ENCODE measurements at places on chromosomes 7 and 10.

GRCh38 chr10:80492848-80493521 lies 38.9 kb downstream of the TSPAN14 start:
- no peak for DNase-seq

DNA sequence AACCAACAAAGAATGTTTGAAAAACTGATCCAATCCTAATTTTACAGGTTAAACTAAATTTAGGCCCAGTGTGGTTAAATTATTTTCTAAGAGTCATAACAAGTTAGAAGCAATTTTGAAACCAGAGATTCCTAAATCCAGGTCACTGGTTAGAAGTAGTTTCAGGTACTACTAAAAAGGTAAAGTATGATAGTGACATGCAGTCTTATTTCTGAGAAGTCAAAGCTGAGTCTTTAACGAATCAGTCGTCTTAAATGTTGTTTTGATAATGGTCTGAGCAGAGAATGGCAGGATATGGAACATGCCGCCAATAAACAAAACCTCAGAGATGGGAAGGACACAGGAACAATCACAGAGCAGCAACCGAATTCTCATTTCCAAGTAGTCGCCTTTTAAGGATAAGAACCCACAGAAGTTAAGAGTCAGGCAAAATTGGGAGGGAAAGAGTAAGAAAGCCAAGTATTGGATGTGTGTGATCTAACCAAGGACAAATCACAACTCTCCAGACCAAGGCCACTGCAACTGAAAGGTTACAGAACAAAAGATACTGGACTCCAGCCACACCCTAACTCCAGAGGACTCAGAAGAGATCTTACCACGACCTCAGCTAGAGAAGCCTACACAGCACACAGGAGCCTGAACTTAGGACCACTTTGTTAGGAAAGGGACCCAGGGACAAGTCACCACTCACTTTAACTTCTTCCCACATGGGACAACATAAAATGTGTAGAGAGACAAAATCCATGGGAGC lies 19.7 kb downstream of the TMEM243 start:
- no peak for DNase-seq

DNA sequence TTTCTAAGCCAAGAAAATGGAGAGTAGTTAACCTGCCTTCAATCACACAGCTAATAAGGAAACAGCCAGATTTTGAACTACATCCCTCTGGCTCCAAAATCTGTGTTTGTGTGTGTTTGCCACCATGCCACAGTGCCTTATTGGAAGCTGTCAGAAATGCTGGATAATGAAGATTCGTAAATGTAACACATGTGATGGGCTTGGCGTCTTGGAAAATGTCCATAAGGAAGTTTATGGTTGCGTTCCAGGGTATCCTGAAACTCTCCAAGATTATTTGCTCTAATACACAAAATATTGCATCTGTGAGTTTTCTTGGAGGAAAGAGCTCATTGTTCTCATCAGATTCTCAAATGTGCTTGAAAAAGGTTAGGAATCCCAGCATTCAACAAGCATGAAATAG lies 22.7 kb downstream of the MYOF start:
- DNase-seq, result no peak

- DNase-seq, result no peak
Measured at GRCh38 chr7:105621176-105621575, 39.9 kb upstream of the EFCAB10 start.

- DNase-seq, result peak; percentile 39
Measured at GRCh38 chr10:26217396-26218086, 967 bp downstream of the GAD2 start.

- no peak for DNase-seq
Measured at GRCh38 chr10:94002156-94002555, 8.4 kb downstream of the PLCE1 start.

DNA sequence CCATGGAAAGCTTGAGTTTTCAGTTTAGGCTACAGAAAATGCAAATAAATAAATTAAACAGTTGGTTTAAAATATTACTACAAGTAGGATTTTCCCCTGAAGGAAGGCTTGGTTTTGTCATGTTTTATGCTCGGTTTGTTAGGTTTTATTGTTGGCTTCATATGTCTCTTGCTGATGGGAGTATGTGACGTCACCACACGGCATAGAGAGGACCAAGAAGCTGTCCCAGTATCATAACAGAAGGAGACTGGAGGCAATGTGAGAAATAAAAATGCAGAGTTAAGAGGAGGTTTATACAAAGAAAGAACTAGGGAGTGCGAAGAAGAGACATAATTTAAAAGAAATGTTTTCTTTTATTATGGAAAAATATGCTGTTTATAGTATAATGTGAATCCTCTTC lies 24.4 kb downstream of the PCDH15 start:
- DNase-seq, result no peak

DNA sequence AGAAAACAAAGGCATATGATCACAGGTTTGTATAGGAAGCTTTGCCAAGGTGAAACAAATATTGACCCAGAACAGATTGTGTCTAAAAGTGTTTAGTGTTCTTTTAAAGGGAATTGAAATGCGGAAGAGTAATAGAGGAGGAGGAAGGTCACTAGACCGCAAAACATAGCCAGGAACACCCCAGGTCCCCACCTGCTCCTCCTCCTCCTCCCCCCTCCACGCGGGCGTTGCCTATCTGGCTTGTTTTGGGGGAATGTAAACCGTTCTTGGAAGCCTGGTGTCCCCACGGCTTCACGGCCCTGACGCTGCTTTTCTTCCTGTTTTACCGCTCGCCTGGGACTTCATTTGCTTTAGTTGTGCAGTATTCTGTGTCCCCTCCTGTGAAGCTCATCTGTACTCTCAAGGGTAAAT lies 81.0 kb upstream of the PFKP start:
- DNase-seq, result peak; percentile 34

DNA sequence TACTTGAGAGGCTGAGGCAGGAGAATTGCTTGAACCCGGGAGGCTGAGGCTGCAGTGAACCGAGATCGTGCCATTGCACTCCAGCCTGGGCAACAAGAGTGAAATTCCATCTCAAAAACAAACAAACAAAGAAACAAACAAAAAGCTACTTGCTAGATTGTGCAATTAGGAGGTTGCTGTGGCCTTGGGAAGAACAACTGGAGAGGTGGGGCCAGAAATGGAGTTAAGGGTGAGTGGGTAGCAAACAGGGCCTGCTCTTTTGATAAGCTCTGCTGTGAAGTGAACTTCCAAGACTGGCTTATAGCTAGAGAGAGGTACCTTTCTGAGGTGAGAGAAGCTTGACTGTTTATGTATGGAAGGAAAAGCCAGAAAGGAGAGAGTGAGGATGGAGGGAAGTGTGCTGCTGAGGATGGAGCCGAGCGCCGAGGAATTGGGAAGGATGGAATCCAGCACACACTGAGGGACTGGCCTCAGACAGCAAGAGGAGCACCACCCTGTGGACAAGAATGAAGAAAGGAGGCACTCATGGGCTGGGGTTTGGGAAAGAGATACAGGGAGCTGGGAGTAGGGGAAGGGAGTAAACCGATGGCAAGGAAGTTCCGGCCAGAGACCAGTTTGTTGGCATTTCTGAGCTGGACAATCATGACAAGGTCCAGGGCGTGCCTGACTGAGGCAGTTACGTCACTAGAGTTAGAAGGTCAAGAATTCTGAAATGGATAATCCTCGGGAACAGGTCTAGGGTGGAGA lies 7.0 kb upstream of the RPEL1 start:
- peak; percentile 75 for DNase-seq

DNA sequence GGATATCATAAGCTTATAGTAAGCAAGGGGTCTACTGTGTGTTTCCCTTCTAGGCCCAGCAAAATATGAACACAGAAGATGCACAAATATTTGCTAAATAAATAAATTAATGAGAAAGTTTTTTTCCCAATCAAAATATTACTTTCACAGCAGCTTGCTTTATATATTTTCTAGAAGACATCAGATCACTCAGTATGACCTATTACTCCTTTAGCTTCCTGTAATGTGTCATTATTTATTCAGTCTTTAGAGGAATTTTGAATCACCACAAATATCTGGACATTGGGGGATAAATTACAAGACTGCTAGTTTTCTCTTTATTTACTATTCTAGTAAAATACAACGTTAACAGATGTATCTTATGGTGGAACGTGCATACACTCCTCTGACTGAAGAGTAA lies 765.8 kb upstream of the POM121L12 start:
- no peak for DNase-seq

GRCh38 chr7:15643000-15643705 lies 43.3 kb downstream of the MEOX2 start:
- DNase-seq, result no peak

DNA sequence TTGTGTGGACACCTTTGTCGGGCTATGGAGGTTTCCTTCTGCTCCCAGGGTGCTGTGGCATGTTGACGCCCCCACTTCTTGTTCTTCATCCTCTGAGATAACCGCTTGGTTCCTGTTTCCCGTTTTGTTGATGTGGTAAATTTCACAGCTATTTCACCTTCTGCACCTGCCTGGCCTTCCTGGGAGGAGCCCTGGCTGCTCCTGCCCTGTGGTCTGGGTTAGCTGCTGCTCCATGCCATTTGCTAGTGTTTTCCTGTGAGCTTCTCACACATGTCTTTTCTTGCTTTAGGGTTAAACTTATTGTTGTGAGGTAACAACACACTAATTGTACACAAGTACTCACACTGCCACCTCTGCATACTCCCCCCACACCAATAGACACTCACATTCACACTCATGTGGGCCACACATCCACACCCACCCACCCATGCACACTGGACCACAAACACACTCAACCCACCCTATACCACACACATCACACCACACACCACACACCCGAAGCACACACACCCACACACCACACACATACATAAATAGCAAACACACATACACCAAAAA lies 46.5 kb upstream of the MSMB start:
- peak; percentile 22 for DNase-seq

DNA sequence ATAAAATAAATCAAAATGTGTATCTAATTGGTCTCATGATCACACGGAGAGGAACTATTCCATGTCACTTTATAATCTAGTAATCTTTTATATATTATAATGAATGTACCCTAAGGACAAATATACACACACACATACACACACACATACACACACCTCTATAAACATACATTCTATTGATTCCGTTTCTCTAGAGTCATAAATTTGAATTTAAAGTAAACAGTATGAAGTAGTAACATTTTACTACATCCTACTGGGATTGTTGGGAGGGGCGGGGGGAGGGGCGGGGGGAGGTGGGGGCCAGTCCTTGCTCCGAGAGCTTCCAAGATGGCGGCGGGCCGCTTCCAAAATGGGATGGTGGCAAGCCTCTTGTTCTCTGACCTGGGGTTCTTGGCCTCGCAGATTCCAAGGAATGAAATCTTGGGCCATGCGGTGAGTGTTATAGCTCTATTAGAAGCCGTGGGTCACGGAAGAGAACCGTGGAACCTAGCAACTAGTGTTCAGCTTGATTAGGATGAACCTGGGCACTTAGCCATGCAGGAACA lies 143.2 kb downstream of the REEP3 start:
- DNase-seq, result no peak

- no peak for DNase-seq
Measured at GRCh38 chr10:32350811-32351350, 3.9 kb upstream of the EPC1 start.

GRCh38 chr10:128462844-128463243 lies 336.6 kb upstream of the MKI67 start:
- DNase-seq, result no peak

DNA sequence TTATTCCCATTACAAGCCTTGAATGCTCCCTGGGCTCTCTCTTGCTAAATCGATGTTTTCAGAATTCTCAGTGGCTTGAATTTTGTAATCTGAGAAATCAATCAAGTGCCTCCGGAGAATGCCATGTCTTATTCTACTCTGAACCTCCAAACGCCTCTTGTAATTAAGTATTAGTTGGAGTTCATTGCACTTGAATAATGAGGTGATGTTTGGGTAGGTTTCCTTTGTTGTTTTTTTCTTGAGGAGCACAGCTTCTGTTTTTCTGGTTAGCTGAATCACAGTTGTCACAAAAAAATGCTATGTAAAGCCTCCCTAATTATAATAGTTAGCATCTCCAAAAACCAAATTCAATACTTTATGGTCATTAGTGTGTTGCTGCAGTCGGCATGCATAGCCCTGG lies 100.3 kb downstream of the PLPP4 start:
- DNase-seq, result no peak

- no peak for DNase-seq
Measured at GRCh38 chr10:28256776-28257175, 46.1 kb downstream of the MPP7 start.

- DNase-seq, result no peak
Measured at GRCh38 chr7:127769137-127769536, 117.1 kb downstream of the SND1 start.

DNA sequence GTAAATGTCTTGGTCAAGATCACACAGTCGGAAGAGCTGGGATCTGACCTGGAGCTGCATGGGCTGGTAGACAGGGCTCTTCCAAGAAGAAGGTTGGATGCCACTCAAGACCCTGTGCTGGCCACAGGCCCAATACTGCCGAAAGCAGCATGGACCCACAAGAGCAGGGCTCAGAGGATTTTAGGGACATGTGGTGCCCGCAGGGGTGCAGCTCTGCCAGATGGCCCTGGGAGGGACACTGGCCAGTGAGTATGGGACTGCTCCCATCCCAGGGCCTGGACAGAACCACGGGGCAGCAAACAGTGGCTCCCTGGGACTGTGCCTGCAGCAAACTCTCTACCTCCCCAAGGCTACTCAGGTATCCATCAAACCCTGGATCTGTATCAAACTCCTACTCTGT lies 12.4 kb downstream of the MAT1A start:
- peak; percentile 5 for DNase-seq

DNA sequence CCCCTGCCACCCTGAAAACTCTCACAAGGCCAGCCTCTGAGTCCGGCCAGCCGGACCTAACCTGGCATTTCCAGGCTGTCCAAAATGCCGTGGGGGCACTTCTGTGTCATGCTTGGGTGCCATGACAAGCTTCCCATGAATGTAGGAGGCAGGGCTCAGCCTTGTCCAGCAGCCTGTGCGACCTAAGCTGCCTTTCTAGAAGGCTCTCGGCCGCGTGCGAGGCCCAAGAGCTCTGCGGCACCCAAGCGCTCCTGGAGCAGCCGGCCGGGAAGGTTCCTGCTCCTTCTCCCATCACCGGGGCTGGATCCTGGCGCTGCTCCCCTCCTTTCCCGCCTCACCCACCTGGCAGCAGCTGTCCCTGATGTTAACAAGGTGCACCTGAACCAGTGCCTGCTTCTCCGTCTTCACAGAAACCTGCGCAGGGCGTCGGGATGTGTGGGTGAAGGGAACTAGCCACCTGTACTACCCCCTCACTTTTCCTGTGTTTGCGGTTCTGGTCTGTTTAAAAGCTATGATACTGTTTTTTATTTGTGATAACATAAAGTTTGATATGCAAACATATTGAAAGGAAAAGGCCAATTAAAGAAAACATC lies 6.1 kb downstream of the GPER1 start:
- no peak for DNase-seq

- DNase-seq, result no peak
Measured at GRCh38 chr10:35909121-35909720, 267.1 kb upstream of the FZD8 start.

GRCh38 chr10:59508296-59508695 lies 145.9 kb upstream of the FAM13C start:
- no peak for DNase-seq

GRCh38 chr10:27481486-27481885 lies 22.6 kb upstream of the RAB18 start:
- no peak for DNase-seq

- DNase-seq, result peak; percentile 66
Measured at GRCh38 chr10:24382979-24383663, 174.2 kb downstream of the KIAA1217 start.

Data from stomach (tissue), 19 donors.